Head of caudate nucleus (tissue), 42 donors: ENCODE measurements at places on chromosomes 4 and X.
A peak's percentile ranks its signal among the peaks of the same experiment; 100 is the strongest.

- no peak for DNase-seq
Measured at GRCh38 chr4:37973441-37973840, 13.2 kb downstream of the PTTG2 start.

- DNase-seq, result peak; percentile 12
Measured at GRCh38 chrX:68503836-68504636, 5.2 kb downstream of the YIPF6 start.

- no peak for DNase-seq
Measured at GRCh38 chr4:55518442-55518841, 28.3 kb downstream of the CLOCK start.

DNA sequence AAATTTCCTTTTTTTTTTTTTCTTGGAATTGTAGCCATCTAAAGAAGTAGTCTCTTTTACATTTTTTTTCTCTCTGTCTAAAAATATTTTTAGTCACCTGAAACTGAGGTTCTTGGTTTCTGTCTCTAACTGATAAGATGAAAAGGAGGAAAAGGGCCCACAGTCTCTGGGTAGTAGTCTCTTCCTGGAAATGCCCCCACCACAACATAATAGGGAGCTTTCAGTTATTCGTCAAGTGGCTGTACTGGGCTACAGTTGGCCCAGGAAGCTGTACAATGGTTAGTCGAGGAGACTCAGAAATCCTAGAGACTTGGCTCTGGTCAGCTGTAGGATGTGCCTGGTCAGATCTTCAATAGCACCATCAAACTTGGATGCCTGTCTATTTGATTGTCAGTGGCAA is 163.4 kb downstream of the ACTRT1 start:
- DNase-seq, result no peak

DNA sequence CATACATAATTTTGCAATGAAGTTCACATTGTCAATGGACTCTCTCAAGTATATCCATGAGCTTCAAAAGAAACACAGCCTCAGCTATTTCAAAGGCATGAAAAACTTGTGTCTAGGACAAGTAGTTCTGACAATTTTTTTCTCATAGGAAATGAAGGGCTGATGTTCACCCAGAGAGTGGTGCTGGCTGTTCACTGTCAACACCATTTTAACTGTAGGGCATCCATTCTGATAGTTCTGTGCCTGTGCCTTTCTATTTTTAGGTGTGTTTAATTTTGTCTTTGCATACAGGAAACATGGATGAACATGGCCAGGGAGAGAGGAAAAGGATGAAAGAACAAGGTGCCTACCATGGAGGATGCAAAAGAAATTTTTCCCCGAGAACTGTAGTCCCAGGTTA is 135.3 kb upstream of the MAP9 start:
- DNase-seq, result no peak

GRCh38 chrX:71053217-71053621 is 14.9 kb downstream of the SNX12 start:
- peak; percentile 23 for DNase-seq

DNA sequence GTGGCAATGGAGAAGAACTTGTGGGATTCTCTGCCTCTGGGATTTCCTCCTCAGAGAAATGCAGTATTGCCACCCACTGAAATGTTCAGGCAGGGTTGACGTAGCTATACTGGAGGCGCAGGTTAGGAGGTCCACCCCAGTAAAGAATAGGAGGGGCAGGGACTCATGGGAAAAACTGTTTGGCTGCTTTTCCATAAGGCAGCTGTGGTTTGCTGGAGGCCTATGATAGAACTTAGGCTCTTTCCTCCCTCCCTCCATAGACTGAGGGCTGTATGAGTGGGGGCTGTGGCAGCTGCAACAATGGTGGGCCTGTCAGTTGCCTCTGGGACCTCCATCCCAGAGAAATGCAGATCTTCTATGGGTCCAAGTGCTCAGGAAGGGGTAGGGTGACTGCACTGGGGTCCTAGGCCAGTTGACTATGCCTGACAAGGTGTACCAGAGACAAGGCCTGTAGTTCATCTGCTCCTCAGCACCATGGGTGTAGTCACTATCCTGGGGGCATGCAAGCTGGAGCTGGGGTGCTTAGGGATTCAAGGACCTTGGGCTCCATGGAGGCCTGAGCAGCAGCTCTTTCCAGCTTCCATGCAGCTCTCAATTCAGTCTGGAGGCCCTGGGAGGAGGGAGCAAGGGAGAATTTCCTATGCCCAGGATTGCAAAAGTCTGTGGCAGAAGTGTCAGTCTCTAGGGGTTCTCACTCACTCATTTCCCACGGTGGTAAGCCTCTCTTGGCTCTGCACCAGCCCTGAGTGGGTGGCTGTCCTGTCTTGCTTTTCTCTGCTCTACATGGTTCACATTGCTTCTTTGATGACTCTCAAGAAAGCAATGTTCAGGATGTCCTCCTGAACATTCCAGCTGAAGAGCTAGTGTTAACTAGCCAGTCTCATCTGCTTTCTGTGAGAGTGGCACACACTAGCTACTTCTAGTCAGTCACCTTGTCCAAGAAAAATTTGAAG is 353.0 kb downstream of the IDS start:
- DNase-seq, result no peak

DNA sequence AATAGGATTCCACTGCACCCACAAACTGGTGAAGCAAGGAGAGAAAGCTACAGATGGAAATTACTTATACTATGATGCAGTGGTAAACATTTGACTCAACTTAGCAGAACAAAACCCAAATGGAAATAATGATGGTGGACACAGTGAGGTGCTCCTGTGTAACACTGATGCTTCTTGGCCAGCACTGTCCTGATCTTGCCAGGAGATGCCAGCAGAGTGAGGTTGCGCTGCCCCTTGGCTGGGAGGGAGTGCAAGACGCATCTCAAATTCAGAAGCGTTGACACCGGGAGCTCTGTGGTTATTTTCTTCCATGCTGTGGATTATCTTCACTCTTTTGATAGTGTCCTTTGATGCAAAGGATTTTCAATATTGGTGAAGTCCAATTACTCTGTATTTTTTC is 22.0 kb upstream of the ARSH start:
- no peak for DNase-seq

GRCh38 chr4:164169591-164169990 is 584.3 kb upstream of the SMIM31 start:
- DNase-seq, result no peak

GRCh38 chr4:114654592-114654991 is 56.0 kb downstream of the UGT8 start:
- no peak for DNase-seq

DNA sequence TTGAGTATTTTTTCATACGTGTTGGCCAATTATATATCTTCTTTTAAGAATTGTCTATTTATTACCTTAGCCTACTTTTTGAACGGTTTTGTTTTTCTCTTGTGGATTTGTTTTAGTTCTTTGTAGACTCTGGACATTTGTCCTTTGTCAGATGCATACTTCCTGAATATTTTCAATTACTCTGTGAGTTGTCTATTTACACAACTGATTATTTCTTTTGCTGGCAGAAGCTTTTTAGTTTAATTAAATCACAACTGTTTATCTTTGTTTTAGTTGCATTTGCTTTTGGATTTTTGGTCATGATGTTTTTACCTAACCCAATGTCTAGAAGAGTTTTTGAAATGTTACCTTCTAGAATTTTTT is 19.6 kb downstream of the UGT2B7 start:
- DNase-seq, result no peak

GRCh38 chr4:151195801-151196200 is 81.2 kb upstream of the PRSS48 start:
- DNase-seq, result no peak

DNA sequence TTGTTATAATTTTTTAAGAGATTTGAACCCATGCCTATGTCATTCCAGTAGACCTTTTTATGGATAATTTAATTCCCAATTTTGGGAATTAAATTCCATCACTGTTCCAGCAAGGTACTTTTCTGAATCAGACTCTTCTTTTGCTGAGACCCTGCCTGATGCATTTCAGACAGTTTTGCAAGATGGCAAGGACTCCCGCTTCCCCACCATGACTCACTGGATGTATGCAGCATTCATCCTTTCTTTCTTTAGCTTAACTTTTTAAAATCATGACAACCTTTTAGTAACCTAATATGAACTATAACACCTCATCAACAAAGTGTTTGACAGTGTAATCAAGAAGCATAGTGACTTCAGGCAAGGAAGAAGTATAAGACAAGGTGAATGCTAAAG is 178.1 kb upstream of the LEF1 start:
- no peak for DNase-seq
